Sigmoid colon (tissue), 7 donors: ENCODE measurements at places on chromosomes 4 and X. TPM values are rescaled to one million over a fixed set of nuclear protein-coding genes. Genes with fewer than 3 reads are reported as not detected.

POU4F2 gene
- total RNA-seq: not detected

- no peak for DNase-seq
These were observed 5.0 kb downstream of the ARMCX5 start for GRCh38 chrX:102604327-102604726.

DNA sequence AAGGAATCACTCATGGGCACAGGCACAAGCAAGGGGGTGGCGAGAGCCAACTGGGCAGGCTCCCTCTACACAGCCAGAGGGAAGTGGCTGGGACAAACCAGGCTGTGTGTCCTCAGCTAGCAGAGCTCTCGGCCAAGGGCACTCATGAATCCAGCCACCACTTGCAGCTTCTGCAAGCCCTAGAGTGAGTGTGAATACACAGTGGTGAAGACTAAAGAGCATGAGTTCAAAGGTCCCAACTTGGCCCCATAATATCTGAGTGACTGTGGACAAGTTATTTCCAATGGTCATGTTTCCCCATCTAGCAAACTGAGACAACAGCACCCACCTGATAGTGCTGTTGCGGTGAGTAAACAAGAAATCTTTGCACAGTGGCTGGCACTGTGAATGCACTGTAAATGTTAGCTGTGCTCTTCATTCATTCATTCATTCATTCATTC, 51.7 kb downstream of the ADGRG2 start:
- DNase-seq: no peak

GRCh38 chrX:70030301-70030767, 19.4 kb downstream of the AWAT2 start:
- DNase-seq: no peak
